ENCODE measurements at places on chromosomes 5 and 9.
A peak's percentile ranks its signal among the peaks of the same experiment; 100 is the strongest.

DNA sequence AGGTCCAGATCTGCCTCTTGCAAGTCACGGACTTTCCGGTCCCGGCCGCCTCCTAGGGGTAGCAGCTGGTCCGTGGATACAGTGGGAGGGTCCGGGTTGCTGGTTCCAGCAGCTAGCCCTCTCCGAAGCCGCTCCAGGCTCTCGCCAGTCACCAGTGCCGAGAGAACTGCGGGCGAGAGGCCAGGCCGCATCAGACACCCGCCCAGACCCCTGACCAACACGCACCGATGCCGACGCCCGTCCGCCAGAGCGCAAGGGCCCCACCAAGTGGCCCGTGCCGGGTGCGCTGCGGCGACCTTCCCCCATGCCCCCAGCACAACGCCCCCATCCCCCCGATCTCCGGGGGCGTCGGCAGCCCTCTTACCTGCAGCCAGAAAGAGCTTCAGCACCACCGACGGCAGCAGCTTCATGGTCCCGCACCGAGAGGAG, 470 bp downstream of the HBEGF start:
- DNase-seq = no peak

DNA sequence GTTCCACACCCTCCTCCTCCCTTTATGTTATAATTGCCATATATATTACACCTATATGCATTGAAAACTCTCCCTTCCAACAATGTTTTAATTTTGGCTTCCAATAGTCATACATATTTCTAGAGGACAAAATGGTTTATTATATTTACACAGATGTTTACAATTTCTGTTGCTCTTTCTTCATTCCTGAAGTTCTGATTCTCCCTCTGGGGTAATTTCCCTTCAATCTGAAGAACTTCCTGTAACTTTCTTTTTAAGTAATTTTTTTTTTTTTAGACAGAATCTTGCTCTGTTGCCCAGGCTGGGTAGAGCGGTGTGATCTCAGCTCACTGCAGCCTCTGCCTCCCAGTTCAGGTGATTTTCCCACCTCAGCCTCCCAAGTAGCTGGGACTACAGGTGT, 173.0 kb upstream of the MAP1B start:
- no peak for DNase-seq

- DNase-seq = no peak
Measured at GRCh38 chr5:61519728-61520277, 187.7 kb downstream of the ZSWIM6 start.

DNA sequence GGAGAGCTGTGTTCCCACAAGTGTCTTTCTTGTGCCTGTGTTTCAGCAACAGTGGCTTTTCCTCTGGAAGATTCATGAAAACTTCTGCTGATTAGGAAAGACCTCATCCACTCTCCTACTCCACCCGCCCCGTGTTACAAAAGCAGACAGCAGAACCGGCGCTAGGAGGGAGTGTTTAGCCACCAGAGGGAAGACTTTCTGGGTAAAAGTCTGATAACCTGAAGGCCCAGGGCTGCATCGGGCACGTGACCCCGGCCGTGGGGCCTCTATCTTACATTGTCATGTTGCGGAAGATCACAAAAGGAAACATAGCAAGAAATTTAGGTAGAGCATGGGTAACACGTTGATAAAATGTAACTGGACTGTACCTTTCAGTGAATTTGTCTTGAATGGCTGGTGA, 32.0 kb upstream of the DMRT2 start:
- DNase-seq = no peak

DNA sequence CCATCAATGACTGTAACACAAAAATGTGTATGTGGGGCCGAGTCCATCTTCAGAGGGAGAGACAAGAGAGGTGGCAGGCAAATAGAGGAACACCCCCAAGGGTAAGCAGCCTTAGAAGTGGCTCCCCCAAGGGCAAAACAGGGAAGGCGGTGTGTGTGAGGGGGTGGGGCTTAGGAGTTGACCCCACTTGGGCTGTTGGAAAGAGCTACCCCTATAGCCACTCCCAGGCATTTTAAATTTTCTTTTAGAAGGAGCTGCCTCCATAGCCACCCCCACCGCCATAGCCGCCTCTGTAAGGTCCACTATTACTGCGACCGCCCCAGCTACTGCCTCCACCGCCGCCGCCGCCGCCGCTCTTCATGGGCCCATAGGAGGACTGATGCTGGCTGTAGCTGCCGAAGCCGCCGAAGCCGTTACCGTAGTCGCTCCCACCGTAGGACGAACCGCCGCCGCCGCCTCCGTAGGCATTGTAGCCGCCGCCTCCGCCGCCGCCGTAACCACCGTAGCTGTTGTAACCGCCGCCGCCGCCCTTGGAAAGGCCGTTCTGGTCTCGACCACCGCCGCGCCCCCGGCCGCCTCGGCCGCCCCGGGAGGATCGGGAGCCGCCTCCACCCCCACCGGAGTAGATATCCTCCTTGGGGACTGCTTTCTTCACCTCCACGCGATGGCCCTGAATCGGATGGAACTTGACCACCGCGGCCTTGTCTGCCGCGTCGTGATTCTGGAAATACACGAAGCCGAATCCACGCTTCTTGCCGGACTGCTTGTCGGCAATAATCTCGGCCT, 1.1 kb downstream of the HNRNPA0 start:
- DNase-seq = peak; percentile 43

DNA sequence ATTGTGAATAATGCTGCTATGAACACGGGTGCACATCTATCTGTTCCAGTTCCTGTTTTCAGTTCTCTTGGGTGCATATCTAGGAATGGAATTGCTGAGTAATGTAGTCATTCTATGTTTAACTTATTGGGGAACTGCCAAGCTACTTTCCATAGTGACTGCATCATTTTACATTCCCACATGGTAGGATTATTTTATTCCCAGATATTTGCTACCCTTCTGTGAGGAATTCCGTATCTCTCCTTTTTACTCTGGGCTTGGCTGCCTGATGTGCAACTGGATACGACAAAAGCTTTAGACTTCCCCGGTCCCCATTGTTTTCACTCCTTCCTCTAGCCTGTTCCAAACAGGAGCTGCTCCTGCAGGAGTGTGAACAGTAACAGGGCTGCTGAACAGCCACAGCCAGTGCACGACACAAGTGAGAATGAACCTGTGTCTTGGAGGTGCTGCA, 7.2 kb downstream of the TAS2R1 start:
- DNase-seq = no peak

- peak; percentile 58 for DNase-seq
Measured at GRCh38 chr9:91711755-91712601, 238.1 kb downstream of the ROR2 start.

DNA sequence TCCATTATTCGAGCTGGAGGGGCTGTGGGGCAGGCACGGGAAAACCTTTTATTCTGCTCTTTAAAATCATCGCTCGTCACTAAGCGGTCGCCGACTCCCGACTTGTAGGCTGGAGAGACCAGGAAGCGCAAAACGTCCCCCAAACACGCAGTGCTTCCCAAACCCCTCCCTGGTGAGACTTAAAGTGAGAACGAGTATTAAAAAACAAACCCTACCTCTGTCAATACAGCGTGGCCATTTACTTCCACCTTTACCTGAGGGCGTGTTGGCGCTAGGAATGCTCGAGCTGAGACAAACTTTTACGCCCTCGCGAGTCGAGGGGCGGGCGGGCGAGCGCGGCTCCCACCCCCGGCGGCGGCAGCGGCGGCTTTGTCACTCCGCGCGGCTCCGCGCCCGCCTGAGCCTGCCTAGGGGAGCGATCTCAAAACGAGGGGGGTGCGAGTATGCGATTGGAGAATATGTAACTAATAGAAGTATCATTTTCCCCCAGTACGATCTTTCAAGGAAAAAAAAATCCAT, at the start of gene NR2F1-AS1:
Gene NR2F1-AS1, minus strand, starts transcription at position 293 of the 519 bp plus-strand sequence.
- DNase-seq = no peak

DNA sequence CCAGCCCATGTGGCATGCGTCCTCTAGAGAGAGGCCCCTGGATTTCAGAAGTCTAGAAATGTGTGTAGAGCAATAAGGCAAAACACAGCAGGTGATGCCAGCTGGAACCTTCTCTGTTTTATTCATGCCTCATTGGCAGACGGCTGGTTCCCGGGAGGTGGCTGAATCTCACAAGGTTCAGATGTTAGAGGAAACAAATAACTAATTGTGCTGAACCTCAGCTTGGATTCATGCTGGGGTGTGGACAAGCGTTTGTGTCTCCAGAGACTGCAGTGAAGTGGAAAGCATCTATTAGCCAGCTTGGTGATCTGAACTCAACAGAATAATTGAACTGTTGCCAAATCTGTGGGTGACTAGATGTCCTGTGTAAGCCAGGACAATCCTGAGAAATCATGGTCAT, 131.1 kb upstream of the NR4A3 start:
- DNase-seq = no peak

GRCh38 chr9:136512651-136513071, 29.8 kb upstream of the SEC16A start:
- DNase-seq = no peak

- DNase-seq = no peak
Measured at GRCh38 chr9:15246708-15247107, 60.3 kb downstream of the TTC39B start.

DNA sequence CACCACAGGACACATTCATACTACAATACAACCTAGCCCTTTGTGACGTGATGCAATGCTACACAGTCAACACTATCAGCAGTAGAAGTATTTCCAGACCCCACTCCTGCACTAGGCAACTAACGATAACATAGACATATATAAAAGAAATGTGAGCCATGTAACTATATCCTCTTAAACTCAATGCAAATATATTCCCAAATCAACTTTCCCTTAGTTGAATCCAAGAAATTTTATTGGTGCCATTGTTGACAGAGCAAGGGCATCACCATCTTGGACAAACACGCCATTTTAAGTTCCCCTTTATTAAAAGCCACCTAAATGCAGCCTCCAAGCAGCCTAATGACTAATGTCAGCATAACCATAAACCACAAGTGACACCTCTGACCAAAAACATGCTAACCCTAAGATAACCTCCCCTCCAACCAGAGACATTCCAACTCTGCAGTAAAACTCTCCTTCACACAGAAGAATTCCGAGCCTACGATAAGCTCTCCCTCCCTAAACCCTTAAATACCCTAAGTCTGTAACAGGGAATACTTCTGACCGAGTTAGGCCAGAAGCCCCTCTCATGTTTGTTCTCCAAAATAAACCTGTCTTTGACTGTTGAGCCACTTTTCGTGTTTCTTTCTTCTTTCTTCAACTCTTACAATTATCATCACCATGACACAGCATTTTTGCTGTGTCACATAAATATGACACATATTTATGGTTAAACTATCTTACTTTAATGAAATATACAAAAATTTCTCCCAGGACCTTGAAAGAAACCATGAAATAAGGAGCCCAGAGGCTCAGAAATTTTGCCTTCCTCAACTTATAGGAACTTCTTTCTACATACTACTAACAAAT, 1497.8 kb downstream of the EFNA5 start:
- DNase-seq = no peak

- no peak for DNase-seq
Measured at GRCh38 chr5:54206580-54207229, 103.7 kb downstream of the ARL15 start.

- no peak for DNase-seq
Measured at GRCh38 chr9:36960575-36960955, 73.5 kb downstream of the PAX5 start.

GRCh38 chr5:78526049-78526525, 122.5 kb downstream of the LHFPL2 start:
- DNase-seq = no peak

DNA sequence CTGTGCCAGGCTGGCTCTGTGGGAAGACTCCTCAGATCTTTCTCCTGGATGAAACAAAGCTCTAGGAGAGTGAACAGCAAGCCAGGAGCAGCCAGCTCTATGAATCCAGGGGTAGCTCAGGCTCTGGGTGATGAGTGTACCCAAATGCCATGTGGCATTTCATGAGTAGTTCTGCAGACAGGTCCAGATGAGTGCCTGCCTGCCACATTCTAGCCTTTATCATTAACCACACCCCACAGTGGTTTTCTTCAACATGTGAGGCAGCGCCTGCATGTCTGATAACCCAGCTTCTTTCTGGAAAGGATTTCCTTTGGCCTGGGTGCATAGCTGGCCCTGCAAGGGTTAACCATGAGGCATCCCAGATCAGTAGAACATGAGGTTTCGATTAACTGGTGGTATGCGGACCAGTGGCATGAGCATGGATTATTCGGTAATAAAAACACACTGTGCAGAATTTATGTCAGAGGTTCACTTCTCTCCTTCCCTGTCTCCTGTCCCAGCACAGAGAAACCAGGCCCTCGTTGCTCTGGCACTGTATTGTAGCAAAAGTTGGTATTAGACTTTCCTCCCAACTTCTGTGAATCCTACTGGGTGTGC, 381.9 kb upstream of the ZNF462 start:
- no peak for DNase-seq

DNA sequence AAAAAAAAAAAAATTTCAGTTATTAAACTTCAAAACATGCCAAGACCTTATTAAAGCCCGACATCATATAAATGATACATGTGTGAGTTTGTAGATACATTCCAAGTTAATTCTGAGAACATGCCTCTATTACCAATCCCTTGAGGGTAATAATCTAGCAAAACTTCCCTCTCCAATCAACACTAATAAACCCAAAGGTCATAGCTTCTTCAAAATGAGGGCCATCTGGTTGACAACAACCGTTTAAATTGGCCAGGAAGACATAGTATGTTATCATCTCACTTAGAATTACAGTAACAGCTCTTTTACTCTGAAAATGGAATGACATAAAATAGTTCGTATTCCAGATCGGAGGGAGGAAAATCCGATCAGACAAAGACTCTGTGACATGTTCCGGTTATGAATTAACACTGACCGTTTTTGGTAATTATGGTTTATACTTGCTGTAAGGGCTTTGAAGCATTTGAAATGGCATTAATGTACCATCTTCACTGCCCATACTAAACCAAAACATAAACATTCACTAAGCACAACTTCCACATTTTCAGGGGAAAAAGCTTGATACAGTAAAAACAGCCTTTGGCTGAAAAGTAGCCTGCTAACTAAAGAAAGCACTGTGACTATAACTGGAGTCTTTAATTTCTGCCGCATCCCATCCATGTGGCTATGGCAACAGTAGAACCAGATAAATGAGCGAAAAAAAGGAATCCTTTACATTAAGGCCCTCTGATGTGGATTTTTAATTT, 50.3 kb downstream of the ANKH start:
- no peak for DNase-seq

DNA sequence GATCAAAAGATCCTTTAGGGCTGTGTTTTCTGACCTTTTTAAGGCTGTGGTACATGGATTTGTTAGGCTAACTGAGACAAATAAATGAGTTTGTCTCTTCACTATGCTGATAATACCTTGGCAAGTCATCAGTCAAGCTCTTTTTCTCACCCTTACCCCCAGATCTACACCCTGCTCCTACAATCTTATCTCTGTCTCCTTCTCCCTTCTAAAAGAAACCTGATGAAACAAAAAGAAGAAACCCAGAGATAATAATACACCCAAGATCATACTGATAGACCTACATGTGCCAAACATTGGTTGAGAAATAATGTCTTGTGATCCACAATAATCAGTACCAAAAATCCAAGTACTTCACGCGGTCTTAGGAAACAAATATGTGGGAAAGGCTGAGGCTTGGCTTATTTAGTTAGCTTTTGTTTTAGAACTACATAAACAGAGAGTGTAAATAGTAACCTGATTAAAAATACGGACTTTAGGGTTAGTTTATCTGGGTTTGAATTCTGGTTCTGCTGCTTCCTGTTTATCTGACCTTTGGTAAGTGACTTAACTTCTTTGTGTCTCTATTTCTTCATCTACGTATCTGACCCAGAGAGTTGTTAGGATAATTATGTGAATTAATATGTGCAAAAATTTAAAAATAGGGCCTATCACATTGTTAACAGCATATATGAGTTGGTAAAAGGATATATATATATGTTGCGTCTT, 24.8 kb upstream of the PDCD1LG2 start:
- no peak for DNase-seq

GRCh38 chr5:140402258-140403074, 833 bp downstream of the ANKHD1 start:
- DNase-seq = peak; percentile 45
